Osteocyte (in vitro differentiated cells): ENCODE measurements at places on chromosomes 3 and 15.

DNA sequence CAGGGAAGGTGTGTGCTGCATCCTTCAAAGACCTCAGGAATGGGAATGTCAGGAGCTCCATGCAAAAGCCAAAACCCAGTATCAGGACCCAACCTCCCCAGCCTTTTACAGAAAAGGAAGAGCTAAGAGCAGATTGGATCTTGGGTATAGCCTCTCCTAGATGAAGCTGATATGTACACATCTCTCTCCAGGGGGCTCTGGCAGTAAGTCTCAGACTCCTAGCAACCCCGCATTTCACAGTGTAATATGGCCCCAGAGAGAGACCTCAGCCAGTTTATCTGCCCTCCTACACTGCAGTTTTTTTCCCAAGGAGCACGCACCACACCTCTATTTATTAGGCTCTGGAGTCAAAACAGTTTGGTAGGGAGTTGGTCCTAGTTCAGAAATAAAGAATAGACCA lies 88.2 kb downstream of the RBPMS2 start:
- no peak for DNase-seq

DNA sequence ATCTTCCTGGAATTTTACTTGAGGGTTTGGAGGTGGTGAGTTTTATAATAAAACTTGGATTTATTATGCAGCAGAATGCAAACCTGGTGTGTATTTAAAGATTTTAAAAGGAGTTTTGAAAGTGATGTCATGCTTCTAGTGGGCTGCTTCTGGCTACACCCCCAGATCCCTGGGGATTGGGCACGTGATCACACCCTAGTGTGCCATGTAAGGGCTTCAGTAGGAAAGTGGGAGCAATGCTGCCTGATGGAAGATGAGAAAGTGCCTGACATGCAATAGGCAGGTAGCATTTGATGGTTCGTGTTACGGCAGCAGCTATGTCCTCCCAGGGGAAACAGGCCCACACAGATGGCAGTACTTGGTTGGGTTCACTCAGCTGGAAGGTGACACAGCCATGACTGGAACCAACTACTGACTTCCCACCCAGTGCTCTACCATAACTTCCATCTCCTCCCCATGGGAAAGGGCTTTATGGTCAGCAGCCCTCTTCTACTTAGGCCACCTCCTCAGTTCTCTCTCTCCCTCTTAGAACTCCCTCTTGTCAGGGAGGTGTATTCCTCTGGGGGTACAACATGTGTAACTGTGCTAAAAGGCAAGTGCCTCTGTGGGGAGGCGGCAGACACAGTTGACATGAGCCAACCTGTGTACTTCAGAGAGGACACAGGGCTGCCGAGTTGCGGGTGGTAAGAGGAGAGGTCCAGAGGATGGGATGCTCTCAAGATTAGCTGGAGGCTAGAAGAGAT lies 5.6 kb downstream of the ITPKA start:
- DNase-seq, result no peak

DNA sequence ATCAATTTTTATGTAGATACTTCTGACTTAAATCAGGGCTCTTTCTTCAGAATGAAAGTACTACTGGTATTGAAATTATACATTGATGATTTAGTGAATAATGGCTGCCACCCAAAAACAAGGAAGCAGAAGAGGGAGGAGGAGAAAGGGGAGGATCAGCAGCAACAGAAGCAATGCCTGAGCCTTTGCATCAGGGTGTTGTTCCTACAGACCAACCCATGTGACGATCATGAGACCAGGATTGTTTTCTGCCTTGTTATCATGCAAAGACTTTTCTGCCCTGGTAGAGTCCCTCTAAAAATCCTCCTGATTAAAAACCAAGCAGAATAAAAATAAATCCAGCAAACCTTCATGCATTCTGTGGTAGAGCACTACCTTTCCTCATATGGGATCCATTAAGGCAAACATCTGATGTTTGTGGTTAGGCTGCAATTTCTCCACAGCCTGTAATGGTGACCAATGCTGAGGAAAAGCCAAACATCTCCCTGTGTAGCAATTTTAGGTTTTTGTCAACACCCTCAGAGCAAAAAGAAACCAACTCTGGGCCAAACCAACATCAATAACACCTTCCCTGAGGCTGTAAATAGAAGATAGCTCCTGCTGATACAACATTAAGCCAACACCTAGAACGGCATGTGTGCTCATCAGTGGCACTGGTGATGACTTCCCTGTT lies 191.7 kb downstream of the ATP8B4 start:
- DNase-seq, result no peak

- no peak for DNase-seq
Measured at GRCh38 chr3:162538491-162538890, 1041.9 kb downstream of the OTOL1 start.

DNA sequence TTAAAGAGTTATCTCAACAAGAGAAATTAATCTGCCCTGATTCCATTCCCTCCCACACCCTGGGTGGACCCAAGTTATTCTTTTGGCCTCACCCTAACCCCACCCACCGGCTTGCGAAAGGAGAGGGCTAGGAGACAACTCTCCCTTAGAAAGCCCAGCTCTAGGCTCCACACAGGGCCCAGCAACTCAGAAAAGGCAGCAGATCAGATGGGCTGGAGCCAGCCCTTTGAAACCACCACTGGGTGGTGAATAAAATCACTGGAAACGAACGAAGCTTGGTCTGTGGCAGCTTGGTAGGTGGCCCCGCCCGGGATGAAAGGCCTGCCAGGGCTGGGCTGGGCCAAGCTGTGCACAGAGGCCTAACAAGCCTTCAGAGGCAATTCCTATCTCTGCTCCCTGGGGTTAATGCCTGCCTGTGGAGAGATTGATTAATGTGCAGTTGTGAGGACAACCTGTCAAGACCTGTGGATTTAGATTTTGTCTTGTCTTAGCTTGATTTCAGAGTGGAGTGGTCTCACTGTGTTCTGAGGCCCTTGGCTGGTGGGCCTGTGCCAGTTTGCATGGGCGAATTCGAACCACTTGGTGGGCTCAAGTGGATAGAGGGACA lies 38.8 kb downstream of the BHLHE40 start:
- no peak for DNase-seq

DNA sequence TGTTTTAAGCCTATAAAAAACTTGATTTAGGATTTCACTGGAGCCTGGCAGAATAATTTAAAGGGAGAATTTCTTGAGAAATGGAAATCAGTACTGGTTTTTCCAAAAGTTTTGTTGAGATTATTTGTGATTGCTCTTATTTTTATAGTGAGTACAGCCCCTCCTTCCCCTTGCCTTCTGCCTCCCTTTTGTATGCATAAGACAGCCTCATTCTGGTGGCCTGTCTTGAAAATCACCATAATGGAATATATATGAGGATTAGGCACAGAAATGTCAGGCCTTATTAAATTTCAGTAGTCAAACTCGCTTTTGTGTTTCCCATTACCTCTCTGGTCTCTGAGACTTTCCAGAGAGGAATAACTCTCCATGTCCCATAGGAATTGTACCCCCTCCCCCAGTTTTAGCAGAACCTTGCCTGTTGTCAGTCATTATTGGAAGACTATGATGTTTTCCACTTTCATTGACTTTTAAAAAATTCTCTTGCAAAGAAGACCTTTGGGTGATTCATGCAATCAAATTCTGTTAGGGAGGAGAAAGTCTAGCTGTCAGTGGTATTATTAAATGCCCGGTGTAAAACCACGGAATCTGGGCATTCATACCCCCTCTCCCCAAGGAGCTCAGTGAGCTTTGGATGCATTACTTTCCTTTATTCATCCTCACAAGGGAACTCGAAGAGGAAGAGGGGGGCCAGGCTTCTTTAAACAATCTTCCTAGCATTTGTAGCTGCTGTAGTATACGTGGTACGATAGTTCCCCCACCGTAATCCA lies 171.6 kb upstream of the TSC22D2 start:
- no peak for DNase-seq

DNA sequence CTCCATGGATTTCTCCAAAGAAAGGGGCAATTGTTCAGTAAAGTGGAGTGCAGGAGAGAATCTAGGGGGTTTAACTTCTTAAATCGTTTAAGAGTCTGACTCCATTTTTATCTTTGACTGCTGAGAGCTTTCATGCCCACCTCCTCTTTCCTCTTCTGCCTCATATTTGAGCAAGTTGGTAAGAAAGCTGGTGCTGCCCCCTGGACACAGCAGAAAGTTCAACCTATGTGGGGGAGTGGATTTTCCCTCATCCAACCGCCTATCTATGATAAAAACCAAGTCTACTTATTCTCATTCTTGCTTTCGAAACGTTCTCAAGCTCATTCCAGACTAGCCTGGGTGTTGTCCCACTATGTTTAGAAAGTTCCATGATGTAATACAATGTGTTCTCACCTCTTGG lies 26.0 kb downstream of the HHLA2 start:
- no peak for DNase-seq

- DNase-seq, result no peak
Measured at GRCh38 chr3:98769448-98769847, 6.3 kb downstream of the ST3GAL6 start.

DNA sequence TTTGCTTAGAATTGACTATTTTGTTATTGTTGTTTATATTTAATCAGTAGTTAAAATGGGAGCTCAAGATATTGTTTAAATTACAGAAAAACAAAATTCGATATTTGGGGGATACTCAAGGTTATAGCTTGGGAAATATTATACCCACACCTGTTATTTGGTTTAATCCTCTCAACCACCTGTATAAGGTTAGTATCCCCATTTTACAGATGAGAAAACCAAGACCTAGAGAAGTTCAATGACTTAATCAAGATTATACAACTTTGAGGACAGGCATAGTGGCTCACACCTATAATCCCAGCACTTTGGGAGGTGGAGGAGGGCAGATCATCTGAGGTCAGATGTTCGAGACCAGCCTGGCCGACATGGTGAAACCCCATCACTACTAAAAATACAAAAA lies 39.8 kb upstream of the CA12 start:
- no peak for DNase-seq
